A549 treated with RU486 at 1 μM for 4 hours (cell line): ENCODE measurements at places on chromosomes 3 and 15. TPM values are rescaled to one million over a fixed set of nuclear protein-coding genes. Genes with fewer than 3 reads are reported as not detected.

PPP1R14D gene
- 0.28 to 0.38 TPM in 2 of 5 replicates, not detected in the others for total RNA-seq

NR2E3 gene
- total RNA-seq, result 0.14 to 0.29 TPM (median 0.19 TPM) in 4 of 5 replicates, not detected in the other

ZPLD1 gene
- 0.08 TPM in 1 of 5 replicates, not detected in the others for total RNA-seq

SNX22 gene
- total RNA-seq, result 0.43 to 0.77 TPM (median 0.64 TPM) in 5 replicates

ATP10A gene
- 6.0 to 8.2 TPM (median 6.9 TPM) in 5 replicates for total RNA-seq
